ENCODE measurements at places on chromosomes 5 and 9.

DNA sequence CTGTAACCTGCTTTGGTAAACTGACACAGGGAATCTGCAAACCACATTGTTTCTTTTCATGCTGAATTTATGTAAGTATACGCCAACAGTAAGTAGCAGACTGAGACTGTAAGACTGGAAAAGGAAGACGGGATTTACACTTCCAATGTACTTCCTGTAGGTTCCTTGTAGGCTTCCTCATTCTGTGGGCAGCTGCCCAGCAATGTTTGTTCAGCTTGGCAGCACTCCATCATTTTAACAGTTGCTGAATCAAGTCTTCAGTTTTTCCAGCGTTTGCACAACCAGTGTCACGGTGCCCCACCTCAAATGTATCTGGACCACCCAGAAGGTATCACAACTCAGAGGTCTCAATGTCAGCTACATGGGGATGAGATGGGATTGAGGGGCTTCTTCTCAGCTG, 232.6 kb downstream of the PRDM9 start:
- no peak for DNase-seq

GRCh38 chr5:160466116-160466515, 44.5 kb downstream of the PTTG1 start:
- no peak for DNase-seq

GRCh38 chr5:164253764-164254163, 748.3 kb downstream of the MAT2B start:
- no peak for DNase-seq

- DNase-seq, result no peak
These were observed 93.7 kb downstream of the OR2K2 start for GRCh38 chr9:111236332-111236731.

DNA sequence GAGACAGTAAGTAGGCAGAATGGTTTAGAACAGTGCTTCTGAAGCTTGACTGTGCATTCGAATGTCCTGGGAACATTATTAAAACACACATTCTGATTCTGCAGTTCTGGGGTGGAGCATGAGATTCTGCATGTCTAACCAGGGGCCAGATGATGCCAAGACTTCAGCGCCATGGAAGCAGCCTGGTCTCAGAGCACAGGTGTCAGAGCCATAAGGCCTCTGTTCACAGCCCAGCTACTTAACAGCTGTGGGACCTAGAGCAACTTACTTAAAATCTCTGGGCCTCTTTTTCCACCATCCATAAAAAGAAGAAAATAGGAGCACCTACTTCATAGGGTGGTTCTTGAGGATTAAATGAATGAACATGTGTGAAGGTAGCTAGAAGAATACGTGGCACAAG, 84.0 kb downstream of the GNAQ start:
- no peak for DNase-seq

Data from activated CD4-positive, CD25-positive, alpha-beta regulatory T cell (primary cell).